ENCODE measurements at places on chromosomes 11 and 22.

- DNase-seq: no peak
These were observed 18.7 kb downstream of the ZNF74 start for GRCh38 chr22:20412474-20413216.

GRCh38 chr11:130146796-130147195 lies 12.8 kb upstream of the ST14 start:
- peak; percentile 88 for DNase-seq

DNA sequence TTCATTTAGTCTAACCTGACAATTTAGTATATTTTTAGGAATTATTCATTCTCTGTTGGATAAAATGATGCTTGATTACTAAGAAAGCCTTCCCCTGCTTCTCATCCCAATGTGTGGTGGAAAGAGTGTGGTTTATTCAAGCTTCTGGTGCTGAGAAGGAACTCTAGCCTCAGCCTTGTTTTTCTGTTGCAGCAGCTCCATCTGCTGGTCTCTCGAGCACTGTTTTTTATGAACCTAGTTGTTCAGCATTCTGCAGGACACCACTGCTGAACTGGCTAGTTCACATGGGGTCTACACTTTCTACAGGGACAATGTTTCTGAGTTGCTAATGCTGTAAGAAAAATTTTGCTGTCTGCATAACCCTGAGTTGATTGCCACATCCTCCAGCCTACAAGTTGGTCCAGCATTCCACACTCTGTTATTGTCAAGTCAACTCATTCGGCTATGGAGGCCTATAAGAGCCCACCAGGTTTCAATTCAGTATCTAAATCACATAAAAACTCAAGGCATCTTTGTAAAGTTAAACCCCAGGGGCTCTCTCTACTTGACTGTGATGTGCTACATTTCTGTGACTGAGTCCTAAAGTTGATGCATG lies 14.3 kb downstream of the OR2AG2 start:
- peak; percentile 72 for DNase-seq

DNA sequence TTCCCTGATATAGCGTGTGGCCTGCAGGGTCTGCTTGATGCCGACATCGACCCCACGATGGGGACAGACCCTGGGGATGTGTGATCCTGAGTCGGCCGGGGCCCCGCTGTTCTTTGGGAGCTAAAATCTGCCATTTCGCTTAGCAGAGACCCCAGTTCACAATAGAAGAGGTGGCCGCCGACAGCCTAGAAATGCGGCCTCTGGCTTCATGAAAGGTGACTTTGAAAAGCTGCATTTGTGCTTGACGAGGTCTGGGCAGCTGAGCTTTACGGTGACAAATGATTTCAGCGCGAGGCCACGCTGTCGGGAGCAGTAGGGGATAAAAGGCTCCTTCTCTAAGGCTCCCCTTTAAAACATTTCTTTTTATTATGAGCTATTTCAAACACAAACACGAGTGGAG lies 71.7 kb downstream of the RPS6KA4 start:
- no peak for DNase-seq

GRCh38 chr11:36565031-36565610 lies 2.7 kb upstream of the RAG1 start:
- DNase-seq: no peak

GRCh38 chr22:36367479-36367878 lies 20.3 kb downstream of the MYH9 start:
- DNase-seq: no peak
